ENCODE measurements at places on chromosomes 12 and 14. TPM values are rescaled to one million over a fixed set of nuclear protein-coding genes. Genes with fewer than 3 reads are reported as not detected.
A peak's percentile ranks its signal among the peaks of the same experiment; 100 is the strongest.

DNA sequence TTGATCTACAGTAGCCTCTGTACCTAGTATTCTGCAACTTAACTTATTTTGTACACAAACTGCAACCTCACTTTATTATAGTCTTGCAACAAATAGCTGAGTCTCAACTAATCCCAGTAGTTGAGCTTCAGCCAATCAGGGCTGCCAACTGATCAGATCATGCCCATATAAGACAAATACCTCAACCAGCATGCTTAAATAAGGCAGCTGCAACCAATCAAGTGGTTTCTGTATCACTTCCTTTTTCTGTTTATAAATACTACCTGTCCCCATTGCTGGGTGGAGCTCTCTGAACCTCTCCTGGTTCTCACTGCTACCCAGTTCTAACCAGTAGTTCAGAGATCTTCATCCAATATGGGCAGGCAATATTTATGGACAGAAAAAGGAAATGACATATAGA lies 248.5 kb upstream of the FBXO33 start:
- no peak for DNase-seq

DNA sequence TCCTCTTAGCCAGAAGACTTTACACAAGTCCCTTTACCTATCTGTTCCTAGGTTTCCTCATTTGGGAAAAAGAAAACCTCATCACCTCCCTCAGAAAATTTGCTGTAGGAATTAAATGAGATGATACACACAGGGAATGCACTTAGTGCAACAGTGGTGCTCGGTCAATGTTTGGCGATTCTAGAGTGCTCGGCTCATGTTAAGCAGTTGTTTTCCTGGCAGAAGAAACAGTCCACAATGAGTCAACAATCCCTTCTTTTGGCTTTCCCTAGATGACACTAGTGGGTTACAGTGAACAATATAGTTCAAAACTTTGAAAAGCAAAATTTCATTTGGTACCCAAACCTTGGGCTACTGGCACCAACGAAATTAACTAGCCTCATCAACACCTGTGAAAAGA lies 3.9 kb upstream of the TMEM233 start:
- DNase-seq: no peak

- peak; percentile 58 for DNase-seq
Observed at GRCh38 chr12:31324845-31325523, 966 bp downstream of the SINHCAF start.

DNA sequence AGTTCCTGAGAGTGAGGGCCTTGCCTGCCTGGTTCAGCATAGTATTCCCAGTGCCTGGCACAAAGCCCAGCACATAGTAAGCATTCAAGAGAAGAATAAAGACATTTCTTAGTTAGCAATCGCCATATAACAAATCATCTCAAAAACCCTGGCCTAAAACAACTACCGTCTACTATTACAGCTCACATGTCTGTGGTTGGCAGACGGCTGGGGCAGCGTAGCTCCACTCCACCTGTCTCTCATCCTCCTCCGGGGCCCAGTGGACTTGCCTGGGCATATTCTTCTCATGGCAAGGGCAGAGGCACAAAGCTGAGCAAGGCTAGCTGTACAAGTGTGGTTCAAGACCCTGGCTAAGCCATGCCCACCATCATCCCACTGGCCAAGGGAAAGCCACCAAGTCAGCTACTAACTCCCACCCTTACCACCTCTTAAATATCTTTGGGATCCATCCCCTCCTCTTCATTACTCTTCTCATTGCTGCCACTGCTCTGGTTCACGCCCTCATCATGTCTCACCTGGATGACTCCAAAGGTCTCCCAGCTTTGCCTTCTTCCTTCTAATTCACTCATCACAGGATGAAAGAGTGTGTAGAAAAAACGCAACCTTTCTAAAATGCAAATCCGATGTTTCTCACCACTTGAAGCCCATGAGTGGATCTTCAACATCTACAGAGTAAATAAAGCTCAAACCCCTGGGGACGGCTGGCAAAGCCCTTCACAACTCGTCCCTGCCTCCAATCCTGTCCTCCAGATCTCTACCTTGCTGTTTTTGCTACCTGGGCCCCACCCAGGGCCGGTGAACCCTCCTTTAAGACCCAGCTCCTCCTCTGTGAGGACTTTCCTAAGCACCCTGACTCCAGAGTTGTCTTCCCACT lies 10.4 kb downstream of the TMEM229B start:
- DNase-seq: no peak

DNA sequence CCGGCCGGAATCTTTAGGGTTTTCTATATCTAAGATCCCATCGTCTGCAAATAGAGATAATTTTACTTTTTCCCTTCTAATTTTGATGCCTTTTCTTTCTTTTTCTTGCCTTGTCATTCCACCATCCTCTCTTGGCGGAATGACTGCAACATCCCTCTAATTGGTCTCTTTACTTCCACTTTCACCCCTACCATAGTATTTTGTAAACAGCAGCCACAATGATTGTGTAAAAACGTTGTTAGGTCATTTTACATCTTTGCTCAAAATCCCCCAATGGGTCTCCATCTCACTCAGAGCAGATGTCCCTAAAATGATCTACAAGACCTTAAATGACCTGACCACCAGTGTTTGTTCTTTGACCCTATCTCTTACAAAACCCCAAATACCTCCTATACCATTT lies 80.0 kb upstream of the STAC3 start:
- DNase-seq: no peak

GRCh38 chr14:72567226-72567625 lies 326.7 kb downstream of the DPF3 start:
- DNase-seq: no peak

DNA sequence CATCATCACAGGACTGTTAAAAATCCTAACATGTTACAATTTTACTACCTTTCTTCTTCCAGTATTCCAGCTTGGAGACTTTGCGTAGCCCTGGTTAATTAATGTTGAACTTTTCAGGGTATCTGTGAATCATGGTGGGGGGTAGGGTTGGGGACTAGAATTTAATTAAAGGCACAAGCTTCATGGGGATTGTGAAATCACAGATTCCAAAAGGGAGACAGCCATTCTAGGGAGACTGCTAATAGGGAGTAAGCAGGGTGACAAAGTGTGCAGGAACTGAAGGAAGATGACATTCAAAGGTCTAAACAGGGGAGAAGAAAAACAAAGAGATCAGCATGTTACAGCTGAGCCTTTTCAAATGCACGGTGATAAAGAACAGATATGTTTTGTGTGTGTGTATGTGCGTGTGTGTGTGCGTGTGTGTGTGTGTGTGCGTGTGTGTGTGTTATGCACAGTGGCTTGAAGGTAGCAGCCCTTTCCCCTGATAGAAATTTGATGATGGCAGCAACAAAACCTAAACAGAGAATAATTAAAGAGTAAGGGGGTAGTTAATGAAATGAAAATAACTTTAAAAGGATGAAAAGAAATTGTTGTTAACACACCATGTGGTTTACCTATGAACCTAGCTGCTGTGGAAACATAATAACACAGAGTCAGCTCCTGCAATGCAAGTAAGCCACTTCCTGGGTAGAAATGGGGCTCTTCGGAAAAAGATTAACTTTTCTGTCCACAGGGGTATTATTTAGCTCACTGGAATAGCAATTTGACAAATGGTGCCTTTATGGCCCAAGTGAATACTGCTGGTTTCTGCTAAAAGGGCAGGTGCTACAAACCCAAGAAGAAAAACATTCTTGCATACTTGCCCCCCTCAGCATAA lies 581.7 kb downstream of the DIO2 start:
- no peak for DNase-seq

DNA sequence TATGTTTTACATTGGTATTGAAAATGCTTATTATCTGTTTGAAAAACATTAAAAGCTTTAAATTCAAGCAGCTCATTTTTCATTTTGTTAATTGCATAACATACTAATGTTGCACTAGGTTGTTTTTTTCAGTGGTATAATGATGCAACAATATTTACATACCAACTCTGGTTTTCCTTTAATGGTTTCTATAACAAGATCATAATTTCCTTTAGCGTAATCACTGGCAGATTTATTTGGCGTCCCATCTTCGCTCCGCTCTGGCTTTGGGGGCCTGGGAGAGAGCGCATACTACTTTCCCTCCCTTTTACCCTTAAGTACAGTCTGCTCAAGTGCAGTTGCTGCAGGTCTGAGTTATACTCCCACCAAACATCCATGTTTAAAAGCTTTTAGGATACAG lies 574.1 kb downstream of the PRKD1 start:
- no peak for DNase-seq

DNA sequence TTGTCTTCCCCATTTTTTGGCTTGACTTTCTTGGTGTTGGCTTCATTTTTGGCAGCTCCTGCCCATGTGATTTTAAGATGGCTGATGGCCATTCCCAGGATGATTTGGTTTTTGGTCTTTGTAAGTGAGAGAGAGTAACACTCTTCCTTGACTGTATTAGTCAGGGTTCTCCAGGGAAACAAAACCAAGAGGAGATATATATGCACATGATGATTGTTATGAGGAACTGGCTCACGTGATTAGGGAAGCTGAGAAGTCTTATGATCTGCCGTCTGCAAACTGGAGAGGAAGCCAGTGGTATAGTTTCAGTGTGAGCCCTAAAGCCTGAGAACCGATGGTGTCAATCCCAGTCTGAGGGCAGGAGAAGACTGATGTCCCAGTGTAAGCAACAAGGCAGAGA lies 146.6 kb downstream of the NRXN3 start:
- no peak for DNase-seq

GRCh38 chr14:80621701-80622100 lies 319.8 kb downstream of the CEP128 start:
- DNase-seq: no peak

DNA sequence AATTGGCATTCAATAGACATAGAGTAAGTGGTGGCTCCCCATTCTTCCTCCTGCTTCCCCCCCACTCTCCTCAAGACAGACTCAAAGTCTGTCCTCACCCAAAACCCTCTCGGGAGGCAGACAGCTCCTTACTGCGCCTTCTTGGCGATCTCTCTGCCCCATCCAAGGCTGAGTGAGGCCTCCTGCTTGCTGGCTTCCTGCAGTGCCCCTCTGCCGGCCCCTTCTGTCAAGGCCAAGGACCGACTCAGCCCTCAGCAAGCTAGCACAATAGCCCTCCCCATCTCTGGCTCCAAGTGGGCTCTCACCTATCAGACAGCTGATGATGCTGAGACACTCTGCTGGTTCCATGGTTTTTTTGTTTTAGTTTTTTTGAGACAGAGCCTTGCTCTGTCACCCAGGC lies 62.5 kb upstream of the DLK1 start:
- no peak for DNase-seq

DNA sequence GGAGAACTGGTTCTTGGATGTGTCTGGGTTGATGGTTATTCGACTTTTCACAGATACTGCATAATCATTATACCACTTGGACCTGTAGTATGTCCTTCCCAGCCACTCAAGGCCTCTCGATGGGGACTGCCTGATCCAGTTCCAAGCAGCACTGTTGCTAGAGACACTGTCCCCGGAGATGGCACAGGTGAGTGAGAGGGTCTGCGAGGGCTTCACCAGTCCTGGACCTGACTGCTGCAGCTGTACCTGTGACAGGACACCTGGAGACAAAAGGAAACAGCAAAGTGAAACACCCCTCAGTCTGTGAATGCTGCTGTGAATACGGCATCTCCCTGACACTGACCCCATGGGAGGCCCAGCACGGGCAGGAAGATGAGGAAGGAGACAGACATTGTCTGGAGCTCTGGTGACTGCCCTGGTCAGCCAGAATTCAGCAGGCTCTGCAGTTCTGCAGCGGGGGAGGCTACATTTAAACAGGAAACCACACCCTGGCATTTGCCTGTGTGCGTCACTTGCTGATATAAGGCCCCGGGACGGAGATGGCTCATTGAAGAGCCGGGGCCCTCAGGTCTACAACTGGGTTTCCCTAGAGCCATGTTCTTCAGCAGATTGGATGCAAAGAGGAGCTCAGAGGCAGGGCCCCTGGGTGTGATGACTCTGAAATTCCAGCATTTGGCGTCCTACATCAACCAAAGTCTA lies 413.6 kb downstream of the TMEM121 start:
- no peak for DNase-seq

DNA sequence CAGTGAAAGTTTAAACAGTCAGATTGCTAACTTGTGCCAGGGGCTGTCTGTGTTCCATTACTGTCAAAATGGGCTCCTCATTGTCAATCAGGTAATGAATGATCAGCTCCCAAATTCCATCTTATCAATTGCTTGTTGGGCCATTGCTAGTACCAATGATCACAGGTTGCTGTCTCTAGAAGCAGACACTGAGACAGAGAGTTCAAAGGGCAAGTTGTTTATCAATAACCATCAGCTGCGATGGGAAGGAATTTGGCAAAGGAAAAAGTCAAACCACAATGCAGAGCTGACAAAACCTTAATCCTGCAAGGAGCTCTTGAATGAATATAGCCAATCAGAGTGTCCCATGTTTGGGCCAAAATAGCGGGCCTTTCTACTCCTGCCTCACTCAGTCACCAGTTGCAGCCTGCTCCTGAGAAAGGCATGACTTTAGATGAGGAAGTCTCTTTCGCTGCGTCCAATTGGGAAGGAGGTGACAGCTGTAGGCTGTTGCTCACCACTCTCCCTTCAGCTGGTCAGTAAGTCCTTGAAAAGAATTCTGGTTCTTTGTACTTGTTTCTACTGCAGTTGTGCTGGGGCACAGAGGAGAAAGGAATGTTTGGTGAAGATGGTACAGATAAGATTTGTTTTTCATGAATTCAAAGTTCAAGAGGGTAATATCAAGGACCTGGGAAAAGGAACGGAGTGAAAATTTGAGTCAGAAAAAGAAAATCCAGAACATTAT lies 179.2 kb upstream of the PDE3A start:
- no peak for DNase-seq

NUBPL gene
- 11.5 TPM for total RNA-seq

LBHD2 gene
- total RNA-seq: not detected

SOAT2 gene
- total RNA-seq: not detected

PRPH gene
- total RNA-seq: 2.5 TPM

FOXJ2 gene
- total RNA-seq: 6.9 TPM

DPF3 gene
- total RNA-seq: 0.55 TPM

Data from H7 (cell line).